Hippocampal formation (tissue), 2 donors: ENCODE measurements at places on chromosomes 2 and 18.

DNA sequence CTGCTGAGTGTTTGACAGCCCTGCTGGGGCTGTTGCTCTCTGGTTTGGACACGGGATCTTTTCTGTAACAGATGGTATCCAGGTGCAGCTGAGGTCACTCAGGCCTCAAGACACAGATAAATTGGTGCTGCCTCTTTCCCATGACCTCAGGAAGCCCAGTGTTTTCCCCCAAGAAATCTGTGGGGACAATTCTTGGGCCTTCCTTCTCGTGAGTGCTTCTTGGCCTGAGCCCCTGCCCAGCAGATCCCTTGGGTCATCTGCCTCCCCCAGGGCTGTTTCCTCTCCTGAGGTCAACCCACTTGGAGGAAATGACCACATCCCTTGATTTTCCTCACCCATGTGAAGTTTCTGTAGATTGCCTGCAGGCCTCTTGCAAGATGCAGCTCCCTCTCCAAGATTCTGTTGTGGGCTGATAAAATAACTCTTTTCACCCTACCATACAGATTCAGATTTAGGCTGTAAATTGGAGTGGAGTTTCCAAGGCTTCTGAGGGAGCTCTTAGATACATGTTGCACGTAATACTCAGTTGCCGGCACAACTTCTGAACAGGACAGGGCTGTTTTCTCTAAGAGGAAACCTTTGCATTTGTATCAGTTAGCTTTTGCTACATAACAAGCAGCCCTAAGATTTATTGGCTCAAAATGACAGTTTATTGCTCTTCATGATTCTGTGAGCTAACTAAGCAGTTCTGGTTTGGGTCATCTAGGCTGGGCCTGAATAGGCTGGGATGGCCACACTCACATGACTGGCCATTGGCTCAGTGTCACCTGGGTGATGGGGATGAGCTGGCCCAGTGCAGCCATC is 13.1 kb downstream of the ZAP70 start:
- DNase-seq = no peak

DNA sequence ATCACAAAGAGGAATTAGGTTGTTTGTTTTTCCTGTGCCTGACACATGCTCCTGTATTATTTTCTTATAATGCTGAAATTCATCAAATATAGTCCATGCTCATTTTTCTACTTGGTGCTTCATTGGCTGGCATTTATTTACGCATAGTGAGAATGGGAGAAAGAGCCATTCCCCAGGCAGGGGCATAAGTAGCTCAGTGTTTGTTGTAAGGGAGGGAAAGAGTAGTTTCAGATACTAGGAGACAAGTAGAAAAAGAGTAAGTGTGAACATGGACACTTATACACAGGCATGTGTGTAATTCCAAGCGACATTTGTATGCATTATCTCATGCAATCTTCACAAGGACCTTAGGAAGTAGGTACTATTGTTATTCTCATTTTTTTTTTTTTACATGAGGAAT is 111.9 kb upstream of the UGP2 start:
- DNase-seq = no peak

- no peak for DNase-seq
These were observed 216.8 kb downstream of the VAPA start for GRCh38 chr18:10130606-10131005.

GRCh38 chr2:62265106-62265505 is 69.2 kb downstream of the B3GNT2 start:
- DNase-seq = no peak

GRCh38 chr2:198692907-198693510 is 764.7 kb downstream of the SATB2 start:
- no peak for DNase-seq

DNA sequence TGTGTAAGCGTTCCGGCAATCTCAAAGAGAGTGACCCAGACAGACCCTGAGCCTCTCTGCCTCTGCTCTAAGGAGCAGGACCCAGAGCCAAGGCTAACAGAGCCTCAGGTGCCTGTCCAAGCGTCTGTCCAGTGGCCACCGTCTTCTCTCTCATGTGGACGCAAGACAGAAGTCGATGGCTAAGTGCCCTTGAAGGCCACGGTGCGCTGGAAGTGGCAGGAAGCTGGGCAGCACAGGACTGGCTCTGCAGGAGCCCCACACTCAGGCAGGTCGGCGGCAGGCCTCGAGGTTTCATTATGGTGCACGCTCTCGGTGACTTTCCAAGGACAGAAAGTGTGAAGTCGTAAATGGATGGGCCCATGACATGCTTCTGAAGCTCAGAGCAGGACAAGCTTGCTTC is 49.1 kb downstream of the HDAC4 start:
- no peak for DNase-seq

GRCh38 chr2:9525266-9525665 is 30.4 kb downstream of the ADAM17 start:
- peak; percentile 63 for DNase-seq

DNA sequence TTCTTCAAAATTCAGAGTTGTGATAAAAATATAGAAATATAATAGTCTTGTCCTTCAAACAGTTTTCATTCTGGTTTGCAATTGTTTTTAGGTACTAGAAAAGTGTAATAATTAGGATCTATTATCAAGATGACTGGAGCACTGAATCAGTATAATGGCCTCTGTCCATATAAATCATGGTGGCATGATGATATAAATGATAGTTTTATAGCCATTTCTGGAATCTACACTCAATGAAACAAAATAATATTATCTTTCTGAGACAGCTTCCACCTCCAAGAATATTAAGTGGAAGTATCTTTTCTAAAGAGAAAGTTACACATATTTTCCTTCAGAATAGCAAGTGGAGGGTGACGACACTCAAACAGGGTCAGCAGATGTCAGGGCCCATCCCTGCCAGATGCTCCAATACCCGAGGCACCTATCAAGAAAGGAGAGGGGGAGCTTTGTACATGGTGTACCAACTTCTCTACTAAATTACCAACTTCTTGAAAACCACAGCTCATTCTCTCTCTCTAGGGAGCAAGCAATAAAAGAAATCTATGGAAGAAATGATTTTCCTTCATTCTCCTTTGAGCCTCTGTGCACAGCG is 882.7 kb upstream of the CHAC2 start:
- DNase-seq = no peak

DNA sequence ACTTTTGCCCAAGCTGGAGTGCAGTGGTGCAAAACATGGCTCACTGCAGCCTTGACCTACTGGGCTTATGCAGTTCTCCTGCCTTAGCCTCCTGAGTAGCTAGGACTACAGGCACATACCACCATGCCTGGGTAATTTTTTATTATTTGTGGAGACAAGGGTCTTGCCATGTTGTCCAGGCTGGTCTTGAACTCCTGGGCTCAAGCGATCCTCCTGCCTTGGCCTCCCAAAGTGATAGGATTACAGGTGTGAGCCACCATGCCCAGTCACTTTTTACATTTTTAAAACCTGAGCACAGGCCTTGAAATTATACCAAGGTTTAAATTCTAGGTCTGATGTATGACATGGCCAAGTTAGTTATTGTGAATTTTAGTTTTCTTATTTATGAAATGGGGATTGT is 18.2 kb downstream of the SMAD4 start:
- DNase-seq = no peak
